Stimulated activated naive CD4-positive, alpha-beta T cell treated with Interleukin-2 at 50 U/mL for 16 hours (primary cell): ENCODE measurements at places on chromosomes 6 and 20.

GRCh38 chr20:24665741-24666191 lies 196.3 kb downstream of the SYNDIG1 start:
- DNase-seq: no peak

DNA sequence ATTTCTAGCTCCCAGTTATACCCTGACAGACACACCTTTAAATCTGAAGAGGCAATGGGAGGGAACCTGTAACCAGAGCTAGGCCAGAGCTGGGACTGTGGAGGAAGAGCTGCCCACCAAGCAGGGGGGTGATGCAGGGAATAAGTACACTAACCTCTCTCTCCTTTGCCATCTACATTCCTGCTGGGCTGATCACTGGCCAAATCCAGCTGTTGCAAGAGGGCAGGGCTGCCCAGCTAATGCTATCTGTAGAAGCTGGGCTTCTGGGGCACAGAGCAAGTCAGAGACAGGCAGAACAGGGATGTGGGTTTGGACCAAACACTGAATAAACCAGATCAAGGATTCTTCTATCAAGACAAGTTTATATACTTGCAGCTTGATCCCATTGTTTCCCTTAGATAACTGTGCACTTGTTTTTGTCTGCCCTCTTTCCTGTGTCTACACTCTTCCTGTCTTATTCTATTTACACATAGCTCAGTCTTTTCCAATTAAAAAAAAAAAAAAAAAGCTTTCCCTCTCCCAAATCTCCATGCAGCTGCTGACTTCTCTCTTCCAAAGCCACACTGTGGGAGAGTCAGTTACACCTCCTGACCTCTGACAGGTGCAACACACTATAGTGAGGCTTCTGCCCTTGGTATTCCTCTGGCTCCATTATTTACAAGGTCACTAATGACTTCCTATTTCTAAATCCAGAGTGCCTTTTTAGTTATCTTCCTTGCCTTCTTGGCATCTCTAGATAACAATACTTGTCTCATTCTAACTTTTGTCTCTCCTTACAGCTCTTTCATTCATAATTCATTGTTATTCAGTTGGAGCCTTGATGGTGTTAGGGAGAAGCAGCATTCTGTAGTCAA lies 43.7 kb downstream of the TRIM38 start:
- DNase-seq: no peak

GRCh38 chr6:21381331-21381963 lies 212.1 kb upstream of the SOX4 start:
- DNase-seq: no peak

DNA sequence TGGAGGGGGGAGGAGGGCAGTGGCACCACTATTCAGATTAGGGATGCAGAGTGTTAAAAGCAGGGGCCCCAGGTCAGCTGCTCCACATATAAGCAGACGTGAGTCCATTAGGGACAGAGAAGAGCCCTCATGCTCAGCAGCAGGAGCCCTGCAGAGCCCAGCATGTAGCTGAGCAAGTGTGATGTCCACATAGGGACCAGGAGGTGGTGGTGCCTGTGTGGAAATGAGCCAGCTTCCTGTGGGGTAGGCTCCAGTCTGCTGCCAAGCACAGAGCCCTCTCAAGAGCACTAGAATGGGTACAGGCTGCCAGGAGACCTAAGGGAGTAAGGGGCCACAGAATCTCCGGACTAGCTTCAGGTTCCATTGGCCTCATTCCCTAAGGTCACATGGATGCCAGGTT lies 57.9 kb upstream of the MLN start:
- no peak for DNase-seq

DNA sequence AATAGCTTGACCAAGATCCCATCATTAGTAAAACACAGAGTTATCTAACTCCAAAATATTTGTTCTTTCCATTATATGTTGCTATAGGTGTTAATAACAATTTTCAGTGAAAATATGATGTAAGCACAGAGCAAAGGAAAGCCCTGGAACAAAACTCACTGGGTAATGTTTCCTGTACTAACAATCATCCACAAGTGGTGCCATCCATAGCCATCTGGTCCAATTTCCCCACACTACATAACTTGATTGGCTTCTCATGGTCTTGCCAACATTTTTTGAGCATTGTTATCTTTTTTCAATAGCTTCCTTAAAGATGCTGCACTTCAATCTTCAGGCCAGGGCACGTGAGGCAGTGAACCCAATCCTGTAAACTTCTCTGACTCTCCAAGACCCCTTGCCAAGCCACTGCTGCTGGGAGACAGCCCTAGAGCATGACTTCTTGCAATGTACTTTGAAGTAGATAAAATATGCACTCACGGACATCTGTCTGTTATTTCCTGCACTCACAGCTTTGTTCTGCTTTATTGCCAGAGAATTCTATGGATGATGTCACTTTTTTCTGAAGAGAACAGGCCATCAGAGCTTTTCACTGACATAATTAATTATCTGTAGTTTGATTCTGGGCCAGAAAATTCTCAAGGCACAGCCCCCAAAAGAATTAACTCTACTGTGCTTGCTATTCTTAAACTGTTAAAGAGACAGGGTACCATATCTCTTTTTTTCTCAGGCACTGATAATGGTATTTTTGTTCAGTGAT lies 97.5 kb upstream of the TMEM30A start:
- no peak for DNase-seq

GRCh38 chr6:26003102-26003694 lies 40.6 kb downstream of the TRIM38 start:
- DNase-seq: peak; percentile 24

- no peak for DNase-seq
Measured at GRCh38 chr20:41428285-41428684, 61.7 kb upstream of the EMILIN3 start.

- DNase-seq: no peak
Measured at GRCh38 chr20:23122796-23123655, 36.9 kb upstream of the CD93 start.

DNA sequence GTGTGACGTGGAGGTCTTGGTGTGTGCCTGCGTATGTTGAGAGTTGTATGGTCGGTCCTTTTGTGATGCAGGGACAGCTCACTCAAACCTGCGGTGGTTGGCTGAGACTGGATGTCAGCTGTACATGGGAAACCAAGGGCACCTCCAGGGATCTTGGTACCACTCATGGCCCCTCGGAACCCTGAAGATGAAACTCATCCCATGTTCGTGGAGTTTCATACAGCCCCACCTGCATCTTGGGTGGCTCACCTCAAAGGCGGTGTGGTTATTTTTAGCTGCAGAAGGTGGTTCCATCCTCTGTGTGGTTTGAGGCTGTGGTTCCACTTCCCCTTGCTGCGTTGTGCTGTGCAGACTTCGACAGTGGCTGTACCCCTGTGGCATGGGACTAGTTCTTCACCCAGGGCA lies 52.6 kb upstream of the SLC22A1 start:
- DNase-seq: no peak

GRCh38 chr6:135087803-135088202 lies 33.2 kb upstream of the HBS1L start:
- no peak for DNase-seq

DNA sequence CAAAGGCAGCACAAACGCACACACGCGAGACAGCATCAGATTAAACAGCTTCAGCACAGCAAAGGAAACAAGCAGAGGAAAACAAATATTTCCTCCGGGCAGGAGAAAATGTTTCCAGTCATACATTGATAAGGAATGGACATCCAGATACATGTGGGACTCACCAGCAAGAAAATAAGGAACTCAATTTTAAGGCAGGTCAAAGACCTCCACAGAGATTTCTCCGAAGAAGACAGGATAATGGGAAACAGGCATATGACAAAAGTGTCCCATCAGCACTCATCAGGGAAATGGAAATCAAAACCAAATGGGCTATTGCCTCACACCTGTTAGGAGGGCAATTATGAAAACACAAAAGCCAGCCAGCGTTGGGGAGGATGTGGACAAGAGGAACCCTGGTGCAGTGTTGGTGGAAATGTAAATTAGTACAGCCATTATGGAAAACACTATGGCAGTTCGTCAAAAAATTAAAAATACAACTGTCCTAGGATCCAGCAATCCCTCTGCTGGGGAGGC lies 9.7 kb upstream of the SLCO4A1 start:
- DNase-seq: no peak

- no peak for DNase-seq
Measured at GRCh38 chr6:3319610-3320200, 61.0 kb downstream of the PSMG4 start.

- no peak for DNase-seq
Measured at GRCh38 chr6:77403424-77403823, 59.9 kb downstream of the HTR1B start.

DNA sequence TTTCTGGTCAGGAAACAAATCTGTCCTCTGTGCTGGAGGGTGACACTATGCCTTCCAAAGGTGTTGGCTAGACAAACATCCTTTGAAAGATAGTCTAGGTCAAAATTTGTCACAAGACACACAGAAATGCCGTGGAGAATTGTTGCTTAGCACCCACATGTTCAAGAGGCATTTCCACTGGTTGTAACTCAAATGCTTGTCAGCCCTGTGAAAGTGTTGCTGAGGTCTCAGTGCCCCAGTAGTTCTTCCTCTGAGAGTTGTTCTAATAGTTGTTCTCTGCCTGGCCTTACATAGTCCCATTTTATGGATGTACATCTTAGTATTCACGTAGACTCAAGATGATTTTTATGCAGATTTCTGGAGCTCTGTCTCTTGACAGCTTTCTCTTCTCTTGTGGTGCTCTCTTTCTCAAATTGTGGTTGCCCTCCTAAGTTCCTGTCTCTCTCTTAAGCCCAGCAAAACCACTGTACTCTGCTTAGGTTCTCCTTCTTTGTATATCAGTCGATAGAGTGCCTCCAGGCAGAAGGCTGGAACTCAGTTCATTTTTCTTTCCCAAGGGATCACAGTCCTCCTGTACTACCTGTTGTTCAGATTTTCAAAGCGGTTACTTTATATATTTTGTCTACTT lies 39.5 kb upstream of the REV3L start:
- no peak for DNase-seq

DNA sequence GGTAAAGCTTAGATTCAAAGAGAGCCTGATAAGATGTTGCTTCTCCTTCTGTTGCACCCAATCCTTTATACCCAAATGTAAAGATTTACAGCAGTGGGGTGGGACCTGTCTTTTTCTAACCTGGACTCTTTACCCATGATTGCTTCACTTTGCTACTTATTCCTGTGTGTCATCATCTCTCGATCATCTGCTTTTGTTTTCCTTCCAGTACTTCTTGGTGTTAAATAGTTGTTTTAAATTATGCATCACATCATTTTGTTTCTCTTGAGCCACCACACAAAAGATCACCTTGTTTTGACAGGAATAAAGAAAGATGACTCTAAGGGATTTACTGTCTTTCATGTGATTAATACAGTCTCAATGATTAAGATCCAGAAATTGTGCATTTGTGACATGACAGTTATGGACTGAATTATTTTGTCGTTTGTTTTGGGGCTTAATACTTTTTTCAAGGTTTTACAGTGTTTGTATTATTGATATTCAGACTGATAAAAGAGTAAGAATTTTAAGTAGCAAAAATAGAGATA lies 123.1 kb downstream of the CDKAL1 start:
- no peak for DNase-seq

GRCh38 chr20:35502352-35502751 lies 27.1 kb downstream of the C20orf173 start:
- DNase-seq: no peak

DNA sequence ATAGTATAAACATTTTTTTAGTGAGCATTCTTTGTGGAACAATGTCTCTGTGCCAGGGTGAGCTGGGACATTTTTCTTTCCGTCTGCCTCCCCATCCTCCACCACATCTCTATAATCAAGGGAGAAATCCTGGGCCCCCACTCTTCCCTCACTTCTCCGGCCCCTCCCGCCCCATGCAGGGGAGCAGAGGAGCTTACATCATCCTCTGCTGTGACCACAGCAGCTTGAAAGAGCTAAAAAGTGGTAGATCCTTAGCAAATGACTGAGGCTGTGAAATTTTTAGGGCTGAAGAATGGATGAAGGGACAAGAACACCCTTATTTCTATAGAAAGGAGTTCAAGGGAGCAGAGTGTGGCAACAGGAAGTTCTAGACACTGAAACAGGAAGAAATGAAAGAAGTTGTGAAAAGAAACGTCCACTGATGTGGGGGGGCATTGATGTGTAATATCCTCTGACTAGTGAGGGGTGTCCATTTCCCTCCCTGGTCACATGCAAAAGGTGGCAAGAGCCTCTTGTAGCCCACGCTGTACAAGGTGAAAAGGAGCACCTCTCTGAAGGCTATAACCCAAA lies 380.3 kb upstream of the JARID2 start:
- DNase-seq: no peak

GRCh38 chr6:52115891-52116604 lies 28.6 kb upstream of the PKHD1 start:
- no peak for DNase-seq

- no peak for DNase-seq
Measured at GRCh38 chr20:23043376-23043775, 6.1 kb downstream of the THBD start.

- no peak for DNase-seq
Measured at GRCh38 chr20:41017448-41018042, 11.1 kb upstream of the TOP1 start.

GRCh38 chr20:25047766-25048165 lies 10.2 kb downstream of the ACSS1 start:
- no peak for DNase-seq

DNA sequence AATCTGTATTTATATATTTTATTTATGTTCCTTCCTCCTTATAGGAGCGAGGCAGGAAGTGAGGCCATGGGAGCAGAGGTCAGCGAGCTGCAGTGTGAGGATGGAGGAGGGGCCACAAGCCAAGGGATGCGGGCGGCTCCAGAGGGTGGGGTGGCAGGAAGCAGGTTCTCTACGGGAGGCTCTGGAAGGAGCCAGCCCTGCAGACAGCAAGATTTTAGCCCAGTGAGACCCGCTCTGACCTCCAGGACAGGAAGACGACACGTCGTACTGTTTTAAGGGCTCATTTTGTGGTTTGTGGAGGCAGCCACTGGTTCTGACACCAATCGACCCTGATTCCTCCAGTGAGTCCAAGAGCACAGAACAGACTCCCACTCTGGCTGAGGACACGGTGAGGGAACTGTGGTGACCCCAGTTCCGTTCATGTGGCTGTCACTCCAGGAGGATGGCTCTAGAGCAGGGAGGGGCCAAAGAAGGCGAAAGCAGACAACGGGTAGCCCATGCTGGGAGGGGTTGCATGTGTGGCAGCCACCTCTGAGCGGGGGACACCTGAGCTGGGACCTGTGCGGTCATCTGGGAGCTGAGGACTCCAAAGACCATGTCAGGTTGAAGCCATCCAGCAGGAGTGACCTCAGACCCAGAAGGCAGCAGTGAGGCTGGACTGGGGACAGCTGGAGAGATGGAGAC lies 100.1 kb upstream of the BHLHE23 start:
- DNase-seq: no peak

DNA sequence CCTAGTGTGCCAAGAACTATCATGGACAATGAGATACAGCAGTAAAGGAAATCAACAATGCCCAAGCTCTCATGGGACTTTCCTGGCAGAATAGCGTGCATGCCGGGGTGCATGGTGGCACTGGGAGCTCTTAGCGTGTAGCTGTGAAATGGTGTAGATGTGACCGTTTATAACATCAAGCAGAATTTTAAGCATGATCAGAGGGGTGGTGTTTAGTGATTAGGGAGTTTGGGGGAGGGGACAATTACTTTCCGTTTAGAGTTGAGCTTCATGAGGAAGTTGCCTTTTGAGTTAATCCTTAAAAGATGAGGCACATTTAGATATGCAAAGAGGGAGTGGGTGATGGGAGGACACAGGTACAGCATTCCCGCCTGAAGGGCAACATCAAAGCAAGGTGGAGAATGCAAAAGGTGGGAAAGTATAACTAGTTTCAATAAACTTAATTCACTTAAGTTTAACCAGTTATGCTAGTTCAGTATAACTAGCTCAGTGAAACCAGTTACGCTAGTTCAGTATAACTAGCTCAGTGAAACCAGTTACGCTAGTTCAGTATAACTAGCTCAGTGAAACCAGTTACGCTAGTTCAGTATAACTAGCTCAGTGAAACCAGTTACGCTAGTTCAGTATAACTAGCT lies 661.6 kb downstream of the QKI start:
- DNase-seq: no peak
